GM23338 (cell line): ENCODE measurements at places on chromosomes 5 and 9.

- no peak for DNase-seq
These were observed 544 bp downstream of the ADAMTS6 start for GRCh38 chr5:65481171-65481581.

DNA sequence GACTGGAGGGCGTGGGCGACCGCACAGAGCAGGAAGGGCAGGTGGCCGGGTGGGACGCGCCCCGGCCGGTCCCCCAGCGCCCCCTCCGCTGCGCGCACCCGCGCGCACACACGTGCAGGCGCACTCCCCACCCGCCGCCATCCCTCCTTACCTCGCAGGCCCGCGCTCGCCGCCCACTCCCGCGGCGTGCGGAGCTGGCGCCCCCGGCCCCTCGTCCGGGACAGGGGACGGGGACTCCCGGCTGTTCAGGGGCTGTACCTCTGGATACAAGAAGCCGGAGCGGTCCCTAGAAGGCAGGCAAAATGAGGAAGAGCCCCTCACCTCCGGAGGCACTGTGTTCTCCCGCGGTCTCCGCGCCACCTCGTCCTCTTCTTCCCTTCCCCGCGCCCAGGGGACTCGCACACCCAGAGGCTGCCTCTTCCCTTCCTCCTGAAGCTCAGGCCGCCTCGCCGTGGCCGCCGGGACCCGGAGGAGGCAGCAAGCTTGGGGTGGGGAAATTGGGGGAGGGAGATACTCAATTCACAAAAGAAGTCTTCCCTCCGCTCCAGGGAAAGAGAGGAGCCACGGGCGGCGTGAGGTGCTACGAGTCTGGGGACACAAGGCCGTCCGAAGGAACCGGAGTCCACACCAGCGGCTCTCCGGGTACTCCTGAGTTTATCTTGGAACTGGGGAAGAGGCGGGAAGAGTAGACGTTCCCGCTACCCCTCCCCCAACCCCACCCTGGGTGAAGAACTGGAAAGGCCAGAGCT, 1.4 kb upstream of the GABRB2 start:
- DNase-seq = peak; percentile 48

GRCh38 chr5:119179857-119180641, 109.2 kb downstream of the DMXL1 start:
- no peak for DNase-seq

- peak; percentile 27 for DNase-seq
These were observed 400.7 kb downstream of the ZSWIM6 start for GRCh38 chr5:61732796-61733195.

GRCh38 chr5:132480893-132481595, 9.5 kb downstream of the IRF1 start:
- no peak for DNase-seq

DNA sequence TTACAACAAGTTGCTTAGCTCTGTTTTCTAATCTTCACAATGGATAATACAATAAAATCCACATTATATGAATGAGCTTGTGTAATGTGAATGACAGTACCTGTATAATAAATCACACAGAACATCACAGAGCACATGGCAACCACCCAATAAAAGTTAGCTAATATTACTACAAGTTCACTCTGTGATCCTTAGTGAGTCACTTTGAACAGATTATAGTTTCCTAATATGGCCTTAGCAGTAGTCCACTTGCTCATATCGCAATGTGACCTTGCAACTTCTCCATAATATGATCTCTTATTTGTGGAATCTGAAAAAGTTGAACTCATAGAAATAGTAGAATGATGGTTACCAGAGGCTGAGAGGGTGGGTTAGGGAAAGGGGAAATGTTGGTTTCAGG, 361.3 kb downstream of the PTPRD start:
- DNase-seq = no peak

- no peak for DNase-seq
These were observed 64.5 kb upstream of the RNF130 start for GRCh38 chr5:180135967-180136629.

DNA sequence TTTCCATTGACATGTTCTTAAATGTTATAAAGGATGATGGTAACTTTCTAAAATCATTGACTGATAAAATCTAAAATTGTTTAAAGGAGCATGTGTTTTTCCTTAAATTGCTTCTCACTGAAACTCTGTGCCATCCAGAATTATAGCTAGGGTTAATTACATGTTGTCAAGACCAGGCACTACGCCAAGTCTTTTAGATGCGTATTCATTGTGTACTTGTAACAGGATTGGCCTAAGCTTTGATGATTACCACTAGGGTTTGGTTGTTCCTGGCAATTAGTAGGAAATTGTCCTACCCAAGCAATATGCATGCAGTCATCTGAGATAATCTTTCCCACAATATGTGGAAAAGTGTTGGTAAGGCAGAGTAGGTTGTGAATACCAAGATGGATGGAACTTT, 43.8 kb downstream of the PRKACG start:
- no peak for DNase-seq

DNA sequence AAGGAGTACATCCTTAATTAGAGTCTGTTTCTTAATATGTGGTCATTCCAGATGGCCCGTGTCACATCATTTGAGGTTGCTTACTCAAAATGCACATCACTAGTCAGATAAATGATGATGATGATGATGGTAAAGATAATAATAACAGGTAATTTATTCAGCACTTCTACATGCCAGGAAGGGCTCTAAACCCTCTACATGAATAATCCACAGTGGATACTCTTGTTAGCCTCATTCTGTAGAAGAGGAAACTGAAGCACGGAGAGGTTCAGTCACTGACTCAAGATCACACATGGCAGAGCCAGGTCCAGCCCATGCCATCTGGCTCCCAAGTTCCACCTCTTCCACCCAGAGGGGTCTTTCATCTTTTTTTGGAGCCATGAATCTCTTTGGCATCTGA, 11.7 kb downstream of the SH3PXD2B start:
- no peak for DNase-seq

- no peak for DNase-seq
These were observed 117.8 kb upstream of the MINAR2 start for GRCh38 chr5:129630101-129630500.
